NCI-H69 (cell line): ENCODE measurements at places on chromosomes 11 and 22.
A peak's percentile ranks its signal among the peaks of the same experiment; 100 is the strongest.

GRCh38 chr11:66867425-66868040 is 10.7 kb downstream of the LRFN4 start:
- DNase-seq = peak; percentile 20

- peak; percentile 87 for DNase-seq
These were observed at the start of gene TMPRSS4 for GRCh38 chr11:118076754-118077281. Gene TMPRSS4, plus strand, starts transcription at chr11:118077078. Its CDS starts 225 bp downstream, at chr11:118077303.

DNA sequence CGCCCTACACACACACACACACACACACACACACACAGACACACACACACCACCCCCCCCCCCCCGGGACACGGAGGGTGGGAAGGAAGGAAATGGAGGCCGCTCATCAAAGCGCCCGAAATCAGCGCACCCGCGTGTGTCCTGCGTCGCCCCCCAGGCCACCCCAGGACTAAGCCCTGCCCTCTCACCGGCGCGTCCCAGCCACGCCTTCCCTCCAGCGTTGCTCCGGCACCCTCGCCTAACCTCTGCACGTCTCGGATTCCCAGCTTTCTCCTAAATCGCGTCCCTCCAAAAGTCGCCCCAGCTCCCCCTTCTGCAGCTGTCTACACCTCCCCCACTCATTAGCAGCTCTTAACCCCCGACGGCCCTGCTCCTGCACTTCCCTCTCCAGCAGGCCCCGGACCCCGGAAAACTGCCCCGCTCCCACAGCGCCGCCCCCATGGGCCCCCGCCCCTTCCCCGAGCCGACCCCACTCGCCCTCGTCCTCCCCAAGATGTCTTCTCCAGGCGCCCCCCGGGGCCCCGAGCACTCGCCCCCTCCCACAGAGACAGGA is 557 bp downstream of the PACSIN2 start:
- peak; percentile 86 for DNase-seq

DNA sequence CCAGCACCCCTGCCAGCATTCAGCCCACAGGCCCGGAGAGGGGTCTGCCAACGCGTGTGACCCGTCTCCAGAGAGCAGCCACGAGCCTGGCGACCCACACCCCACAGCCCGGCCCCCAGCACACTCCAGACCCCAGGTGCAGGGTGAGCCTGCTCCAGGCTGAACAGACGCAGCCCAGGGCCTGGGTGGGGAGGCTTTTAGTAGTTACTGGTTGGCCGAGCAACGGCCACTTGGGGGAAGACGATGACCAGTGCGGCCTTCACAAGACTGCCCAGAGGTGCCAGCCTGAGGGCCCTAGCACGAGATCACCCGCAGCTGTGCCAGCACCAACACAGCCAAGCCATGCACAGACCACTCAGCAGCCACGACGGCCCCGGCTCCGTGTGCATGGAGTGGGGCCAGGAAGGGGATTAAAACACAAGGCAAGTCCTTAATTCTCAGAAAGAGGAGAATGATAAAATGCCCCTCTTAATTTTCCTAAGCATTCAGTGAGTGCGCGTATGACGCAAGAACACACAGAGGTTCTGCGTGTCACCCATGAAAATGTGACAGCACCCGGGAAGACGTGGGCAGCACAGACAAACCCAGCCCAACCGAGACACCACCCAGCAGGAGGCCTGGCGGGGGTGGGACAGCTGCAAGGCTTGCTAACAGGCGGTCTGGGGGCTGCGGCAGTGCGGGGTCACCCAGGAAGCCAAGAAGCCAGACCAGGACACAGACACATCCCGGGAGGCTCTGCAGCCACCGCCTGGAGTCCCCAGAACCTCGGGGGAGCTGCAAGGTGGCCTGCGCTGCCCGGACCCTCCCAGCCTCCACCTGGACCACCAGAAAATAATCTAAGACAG is 47.6 kb downstream of the BRD1 start:
- DNase-seq = no peak

DNA sequence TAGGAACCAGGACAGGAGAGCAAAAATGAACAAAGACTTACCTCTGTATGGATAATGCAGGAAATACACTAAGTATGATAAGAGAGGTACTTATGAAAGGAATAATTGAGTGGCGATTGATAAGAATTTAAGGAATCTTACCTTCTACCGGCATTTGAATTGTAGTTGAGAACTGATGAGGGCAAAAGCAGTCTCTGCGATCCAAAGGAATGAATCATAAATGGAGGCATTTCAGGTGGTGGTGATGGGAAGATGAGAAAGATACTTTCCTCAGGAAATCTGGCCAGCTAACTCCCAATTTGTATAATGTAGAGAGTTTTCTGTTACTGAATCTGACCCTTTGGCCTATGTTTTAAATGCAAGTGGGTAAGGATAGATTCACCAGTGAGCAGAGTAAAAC is 71.9 kb upstream of the C11orf87 start:
- DNase-seq = no peak

- DNase-seq = peak; percentile 44
These were observed 27.3 kb downstream of the MARK2 start for GRCh38 chr11:63866211-63866610.

GRCh38 chr11:47099214-47099917 is 77.3 kb downstream of the ARFGAP2 start:
- DNase-seq = peak; percentile 73
